ENCODE measurements at places on chromosomes 5 and 9.

DNA sequence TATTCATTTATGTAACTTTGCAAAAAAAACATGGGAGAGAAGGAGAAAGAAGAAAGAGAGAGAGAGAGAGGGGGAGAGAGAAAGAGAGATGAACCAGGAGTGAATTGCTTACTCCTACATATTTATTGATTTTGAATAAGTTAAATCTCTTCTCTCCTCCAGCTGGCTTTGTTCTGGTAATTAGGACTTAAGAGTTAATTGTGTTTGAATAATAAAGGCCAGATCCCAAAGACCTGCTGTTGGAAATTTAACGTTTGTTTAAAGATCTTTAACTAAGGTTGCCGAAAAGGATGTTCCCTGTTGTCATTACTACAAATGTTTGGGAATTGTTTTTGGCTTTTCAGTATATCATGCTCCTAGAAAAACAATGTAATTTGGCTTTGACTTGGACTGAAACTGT, 473.0 kb downstream of the TUSC1 start:
- DNase-seq, result no peak

- DNase-seq, result no peak
Measured at GRCh38 chr5:83472508-83473345, 1.2 kb downstream of the VCAN start.

DNA sequence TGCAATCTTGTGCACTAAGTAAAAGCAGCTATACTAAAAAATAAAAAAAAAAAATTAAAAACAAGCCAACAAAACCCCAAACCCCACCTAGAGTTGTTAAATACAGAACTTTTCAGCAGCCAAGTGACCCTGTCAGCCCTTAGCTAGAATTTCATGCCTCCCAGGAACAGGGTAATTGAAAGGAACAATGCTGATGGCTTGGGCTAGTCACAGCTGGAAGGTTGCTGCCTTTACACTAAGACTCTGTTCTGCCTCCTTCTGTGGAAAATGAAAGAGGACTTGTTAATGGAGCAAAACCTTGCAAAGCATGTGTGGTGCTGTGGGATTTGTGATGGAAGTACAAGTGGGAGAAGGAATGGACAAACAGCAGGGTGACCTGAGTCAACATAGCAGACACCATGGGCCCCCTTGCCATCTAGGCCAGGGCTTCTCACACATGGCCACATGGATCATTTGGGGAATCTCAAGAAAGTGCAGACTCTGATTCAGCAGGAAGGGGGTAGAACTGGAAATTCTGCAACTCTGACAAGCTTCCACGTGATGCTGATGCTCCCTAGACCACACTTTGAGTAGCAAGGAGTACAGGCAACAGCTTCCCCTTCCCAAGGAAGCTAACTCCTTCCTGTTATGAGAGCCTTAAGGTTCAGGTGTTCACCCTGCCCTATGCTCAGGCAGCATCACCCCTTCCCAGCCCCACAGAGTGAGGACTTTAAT, 14.9 kb upstream of the TMEM252 start:
- DNase-seq, result no peak

DNA sequence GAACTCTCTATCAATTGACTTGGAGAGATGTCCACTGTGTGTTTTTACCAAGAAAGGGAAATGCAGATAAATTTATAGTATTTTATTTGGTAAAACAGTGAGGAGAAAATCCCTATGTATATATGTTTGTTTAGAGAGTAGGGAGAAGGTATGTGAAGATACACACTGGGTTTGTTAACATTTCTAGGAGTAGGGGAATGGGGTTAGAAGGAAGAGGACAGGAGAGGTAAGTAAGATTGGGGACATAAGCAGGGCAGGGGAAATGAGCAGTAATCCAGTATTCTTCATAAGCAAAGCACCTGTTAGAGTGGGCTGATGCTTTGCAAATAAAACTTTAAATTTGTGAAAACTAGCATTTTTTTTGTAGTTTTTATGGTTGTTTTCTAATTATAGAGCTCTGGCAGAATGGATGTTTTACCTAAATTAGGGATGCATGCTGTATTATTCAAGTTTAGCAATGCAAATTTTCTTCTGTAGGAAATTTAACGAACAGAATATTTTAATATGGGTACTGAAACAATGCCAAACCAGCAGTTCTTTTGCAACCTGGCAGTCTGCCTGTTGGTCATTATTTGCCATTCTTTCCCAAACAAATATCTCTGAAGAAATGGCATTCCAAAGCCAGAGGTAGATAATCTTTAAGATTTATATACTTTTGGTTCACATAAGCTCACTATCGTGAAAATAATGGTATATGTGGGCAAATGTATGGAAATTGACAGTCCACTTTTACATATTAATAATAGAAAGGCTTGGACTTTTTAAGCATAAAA, 19.4 kb upstream of the DCP2 start:
- DNase-seq, result no peak

DNA sequence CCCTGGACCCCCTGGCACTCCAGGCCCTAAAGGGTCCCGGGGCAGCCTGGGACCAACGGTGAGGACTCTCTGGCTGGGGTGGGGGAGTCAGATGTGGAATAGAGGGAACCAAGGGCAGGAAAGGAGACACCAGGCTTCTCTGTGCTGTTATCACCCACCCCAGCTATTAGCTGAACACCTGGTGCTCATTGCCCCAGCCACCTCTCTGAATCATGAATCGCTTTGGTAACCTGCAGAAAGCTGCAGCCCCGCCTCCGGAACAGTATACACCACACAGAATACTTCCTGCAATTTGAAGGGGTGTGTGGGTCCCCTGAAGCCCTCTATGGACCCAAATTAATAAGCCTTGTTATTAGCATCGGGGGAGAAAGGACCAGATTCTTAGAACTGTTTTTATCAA, 40.4 kb upstream of the ORM1 start:
- DNase-seq, result no peak

GRCh38 chr5:149756354-149756753, 26.2 kb downstream of the PPARGC1B start:
- DNase-seq, result no peak

GRCh38 chr5:9557696-9558095, 11.8 kb upstream of the SEMA5A start:
- DNase-seq, result no peak

DNA sequence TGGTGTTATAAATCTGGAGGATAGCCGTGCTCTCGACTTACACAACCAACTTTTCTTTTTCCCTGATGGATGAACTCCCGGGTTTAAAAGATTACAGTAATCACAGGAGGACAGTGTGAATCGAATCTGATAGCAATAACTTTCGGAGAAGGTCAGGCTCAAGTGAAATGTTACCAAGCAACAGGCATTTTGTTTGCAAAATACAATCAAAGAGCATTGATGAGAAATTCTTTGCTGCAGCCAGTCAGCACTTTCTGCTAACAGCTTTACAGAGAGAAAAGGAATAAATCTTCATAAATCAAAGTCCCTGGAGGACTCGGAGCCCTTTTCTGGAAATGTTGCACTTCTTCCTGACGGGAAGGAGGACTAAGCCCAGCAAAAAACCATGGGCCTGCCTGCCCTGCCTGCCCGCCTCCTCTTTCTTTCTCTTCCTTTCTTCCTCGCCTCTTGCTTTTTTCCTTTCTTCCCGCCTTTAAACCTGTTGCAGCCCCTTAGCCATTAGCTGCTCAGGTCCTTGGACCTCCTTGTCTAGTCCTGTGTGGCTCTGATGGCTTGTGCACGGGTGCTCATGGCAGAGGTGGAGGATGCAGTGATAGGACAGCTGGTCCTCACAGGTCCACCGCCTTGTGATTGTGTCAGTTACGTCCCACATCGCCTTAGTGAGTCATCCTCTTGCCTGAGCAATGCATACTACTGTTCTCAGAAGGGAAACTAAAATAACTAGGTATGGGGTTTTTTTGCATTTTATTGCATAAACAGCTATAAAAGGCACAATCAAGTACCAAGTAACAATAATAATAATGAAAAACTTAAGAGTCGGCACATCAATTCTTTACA, 6.2 kb downstream of the DMRT3 start:
- DNase-seq, result no peak

DNA sequence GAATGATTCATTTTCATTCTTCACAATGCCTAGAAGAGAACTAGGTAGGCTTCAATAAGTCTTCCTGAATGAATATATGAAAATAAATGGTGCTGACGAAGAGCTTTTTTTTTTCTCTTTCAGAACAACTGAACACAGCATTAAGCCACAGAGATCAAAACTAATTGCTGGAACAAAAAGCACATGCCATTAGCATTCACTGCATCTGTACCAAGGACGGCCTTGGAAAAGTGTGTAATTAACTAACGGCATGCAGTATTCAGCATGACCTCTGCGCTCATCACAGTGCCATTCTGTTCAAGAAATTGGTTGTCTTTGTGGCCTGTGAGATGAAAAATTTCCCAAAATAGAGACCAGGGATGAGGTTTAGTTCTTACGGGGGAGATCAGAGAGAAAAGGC, 99.3 kb downstream of the NUDT12 start:
- no peak for DNase-seq

- DNase-seq, result no peak
Measured at GRCh38 chr5:153905219-153905618, 133.5 kb downstream of the FAM114A2 start.

GRCh38 chr9:34384368-34385165, 7.9 kb upstream of the MYORG start:
- no peak for DNase-seq

GRCh38 chr9:2116073-2116472, 100.9 kb downstream of the SMARCA2 start:
- no peak for DNase-seq

DNA sequence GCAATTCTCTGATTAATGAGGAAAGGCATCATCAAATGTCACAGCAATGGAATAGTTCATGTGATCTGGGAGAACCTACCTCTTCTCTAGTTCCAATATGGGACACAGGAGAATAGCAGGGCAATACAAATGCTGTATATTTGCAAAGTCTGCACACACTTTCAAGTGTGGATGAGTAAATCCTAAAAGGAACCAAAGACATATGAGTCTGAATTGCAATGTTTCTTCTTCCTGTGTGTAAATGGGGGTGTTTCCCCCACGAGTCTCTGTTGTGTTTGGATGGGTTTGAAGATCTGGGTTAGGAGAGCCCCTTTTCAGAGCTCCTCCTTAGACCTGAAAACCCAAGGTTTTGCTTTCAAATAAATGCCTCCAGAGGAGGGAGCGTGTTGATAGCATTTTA, 26.9 kb downstream of the SLC46A2 start:
- DNase-seq, result no peak
